KBM-7 (cell line): ENCODE measurements at places on chromosomes 3 and 15.
A peak's percentile ranks its signal among the peaks of the same experiment; 100 is the strongest.

DNA sequence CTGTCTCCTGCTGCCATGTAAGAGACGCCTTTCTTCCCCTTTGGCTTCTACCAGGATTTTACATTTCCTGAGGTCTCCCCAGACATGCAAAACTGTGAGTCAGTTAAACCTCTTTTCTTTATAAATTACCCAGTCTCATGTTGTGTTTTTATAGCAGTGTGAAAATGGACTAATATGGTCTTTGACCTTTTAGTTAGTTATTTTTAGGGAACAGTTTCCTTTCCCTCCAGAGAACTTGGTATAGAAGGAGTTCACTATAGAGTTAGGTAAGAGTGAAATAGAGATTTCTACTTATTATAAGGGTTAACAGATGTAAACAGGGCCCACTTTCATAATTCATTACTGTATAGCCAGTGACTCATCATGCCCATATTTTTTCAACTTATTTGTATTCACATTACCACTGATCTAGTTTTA, 170.9 kb downstream of the UNC13C start:
- DNase-seq = no peak

DNA sequence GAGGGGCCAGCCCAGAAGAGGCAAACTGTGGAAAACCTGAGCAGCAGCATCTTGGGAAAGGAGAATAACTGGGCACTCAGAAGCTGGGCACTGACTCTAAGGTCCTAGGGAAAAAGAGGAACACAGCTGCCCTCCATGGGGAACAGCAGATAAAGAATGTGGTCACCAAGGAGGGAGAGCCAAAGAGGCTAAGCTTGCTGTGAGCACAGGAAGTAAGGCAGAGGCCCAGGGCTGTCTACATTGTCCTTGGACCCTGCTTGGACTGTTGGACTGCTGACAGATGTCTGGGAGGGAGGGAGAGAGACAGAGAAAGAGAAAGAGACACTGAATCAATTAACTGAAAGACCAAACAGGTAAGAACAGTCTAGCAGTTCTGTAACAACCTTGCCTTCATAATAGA, 4.5 kb upstream of the MNS1 start:
- peak; percentile 61 for DNase-seq

DNA sequence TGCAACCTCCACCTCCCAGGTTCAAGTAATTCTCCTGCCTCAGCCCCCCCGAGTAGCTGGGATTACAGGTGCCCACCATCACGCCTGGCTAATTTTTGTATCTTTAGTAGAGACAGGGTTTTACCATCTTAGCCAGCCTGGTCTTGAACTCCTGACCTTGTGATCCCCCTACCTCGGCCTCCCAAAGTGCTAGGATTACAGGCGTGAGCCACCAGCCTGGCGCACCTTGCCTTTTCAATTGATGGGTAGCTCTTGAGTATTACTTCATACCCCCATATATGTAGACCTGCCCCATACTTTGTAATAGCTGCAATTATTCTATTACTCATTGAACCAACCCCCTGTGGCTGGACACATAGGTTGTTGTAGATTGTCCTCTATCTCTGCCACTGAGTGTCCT, 101.3 kb downstream of the LRRK1 start:
- no peak for DNase-seq

DNA sequence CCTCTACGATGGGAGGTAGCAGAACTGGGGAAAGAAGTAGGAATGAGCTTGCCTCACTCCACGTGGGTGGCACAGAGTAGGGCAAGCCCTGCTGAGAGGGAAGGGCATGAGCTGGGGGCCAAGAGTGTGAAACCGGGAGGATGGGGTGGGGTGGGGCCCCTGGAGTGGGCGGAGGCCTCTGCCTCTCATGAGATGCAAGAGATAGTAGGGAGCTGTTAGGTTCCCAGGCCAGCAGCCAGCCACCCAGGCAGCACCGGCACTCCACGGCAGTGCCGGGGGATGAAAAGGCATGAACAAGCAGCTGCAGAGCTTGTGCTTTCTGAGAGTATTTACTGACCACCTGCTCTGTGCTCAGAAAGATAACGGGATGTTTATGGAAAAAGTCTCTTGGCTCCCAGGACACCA, 24.4 kb upstream of the PLA2G4E start:
- no peak for DNase-seq

DNA sequence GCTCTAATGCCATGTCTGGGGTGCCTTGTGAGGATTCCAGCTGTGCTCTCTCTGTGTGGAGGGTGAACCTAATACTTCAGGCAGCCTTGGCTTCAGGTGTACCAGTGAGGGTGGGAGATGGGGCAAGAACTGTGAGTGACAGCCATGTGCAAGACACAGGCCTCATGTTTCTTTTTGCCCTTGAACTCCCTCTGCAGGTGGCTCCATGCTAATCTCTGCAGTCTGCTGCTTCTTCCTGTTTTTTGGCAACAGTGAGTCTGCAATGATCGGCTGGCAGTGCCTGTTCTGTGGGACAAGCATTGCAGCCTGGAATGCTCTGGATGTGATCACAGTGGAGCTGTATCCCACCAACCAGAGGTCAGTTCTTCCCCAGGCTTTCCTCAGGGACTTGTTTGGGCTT, 189.3 kb downstream of the SV2B start:
- DNase-seq = peak; percentile 67

GRCh38 chr3:150739877-150740645, 22.9 kb downstream of the SIAH2 start:
- DNase-seq = no peak

DNA sequence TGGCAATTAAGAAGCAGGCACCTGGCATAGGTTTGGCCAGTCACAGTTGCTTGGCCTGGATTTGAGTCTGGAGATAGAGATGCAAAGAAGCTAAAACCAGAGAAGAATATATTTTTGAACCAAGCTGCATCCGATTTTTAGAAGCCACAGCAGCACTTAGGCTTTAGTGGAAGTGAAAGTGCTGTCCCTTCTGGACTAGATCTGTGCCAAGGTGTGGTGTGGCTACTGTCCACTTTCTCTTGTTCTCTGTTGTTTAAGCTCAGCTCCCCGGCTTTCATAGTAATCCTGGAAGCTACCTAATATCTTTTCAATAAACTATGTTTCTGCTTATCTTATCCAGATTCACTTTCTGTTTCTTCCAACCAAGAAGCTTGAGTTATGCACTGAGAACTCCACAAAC, 183.4 kb upstream of the THRB start:
- DNase-seq = no peak

GRCh38 chr3:184155644-184156521, 706 bp downstream of the DVL3 start:
- peak; percentile 41 for DNase-seq

DNA sequence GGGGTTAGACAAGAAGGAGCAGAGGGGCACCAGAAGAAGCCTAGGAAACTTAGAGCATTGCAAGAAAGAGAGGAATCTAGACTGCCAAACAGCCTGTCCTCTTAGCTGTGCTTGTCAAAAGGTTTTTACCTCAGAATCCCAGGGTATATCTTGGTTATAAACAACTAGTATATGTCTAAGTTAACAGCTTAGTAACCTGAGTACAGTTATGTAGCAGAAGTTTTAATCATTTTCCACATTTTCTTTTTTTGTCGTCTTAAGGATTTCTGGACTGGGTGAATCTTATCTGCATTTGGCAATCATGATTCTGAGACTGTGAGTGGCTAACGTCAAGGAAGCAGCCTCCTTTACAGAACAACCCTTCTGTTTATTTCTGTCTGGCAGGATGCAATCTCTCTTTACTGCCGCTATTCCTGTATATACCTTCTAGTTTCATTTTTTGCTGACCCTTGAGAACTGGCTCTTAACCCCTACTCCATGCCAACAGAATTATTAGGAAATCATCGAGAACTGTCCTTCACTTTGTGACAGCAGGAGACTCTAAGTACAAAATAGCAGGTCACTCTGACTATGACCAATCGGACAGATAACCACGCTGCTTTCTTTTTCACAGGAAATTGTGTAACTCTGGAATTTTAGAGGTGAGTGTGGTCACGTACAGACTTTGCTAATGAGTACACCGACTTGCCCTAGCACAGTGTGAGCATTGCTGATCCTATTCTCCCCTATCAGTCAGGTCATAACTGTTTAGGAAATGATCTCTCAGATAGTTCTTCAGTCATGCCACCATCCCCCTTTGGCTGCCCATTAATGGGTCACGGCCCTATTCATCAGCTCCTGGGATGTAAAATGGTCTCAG, 3.3 kb upstream of the CP start:
- peak; percentile 49 for DNase-seq

DNA sequence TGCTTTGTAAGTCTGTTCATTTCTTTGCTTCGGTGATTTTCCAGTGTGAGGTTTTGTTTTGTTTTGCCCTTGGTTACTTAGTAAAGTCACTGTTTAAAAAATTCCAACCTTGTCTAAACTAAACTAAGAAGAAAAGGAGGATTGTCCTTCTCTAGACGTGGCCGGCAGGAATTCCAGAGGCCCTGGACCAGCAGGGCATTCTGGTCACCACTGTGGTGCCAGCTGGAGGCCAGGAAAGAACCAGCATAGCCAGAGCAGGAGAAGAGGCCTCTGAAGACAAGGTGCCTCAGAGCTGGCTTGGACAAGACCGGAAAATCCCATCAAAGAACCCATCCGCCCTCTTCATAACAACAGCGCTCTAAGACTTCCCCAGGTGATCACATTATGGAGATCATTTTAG, 8.2 kb downstream of the PLOD2 start:
- DNase-seq = no peak

- no peak for DNase-seq
Observed at GRCh38 chr15:32774022-32774421, 56.2 kb downstream of the GREM1 start.
